ENCODE measurements at places on chromosomes 4 and X.

- no peak for DNase-seq
These were observed 226.7 kb downstream of the SNCA start for GRCh38 chr4:89610236-89610635.

DNA sequence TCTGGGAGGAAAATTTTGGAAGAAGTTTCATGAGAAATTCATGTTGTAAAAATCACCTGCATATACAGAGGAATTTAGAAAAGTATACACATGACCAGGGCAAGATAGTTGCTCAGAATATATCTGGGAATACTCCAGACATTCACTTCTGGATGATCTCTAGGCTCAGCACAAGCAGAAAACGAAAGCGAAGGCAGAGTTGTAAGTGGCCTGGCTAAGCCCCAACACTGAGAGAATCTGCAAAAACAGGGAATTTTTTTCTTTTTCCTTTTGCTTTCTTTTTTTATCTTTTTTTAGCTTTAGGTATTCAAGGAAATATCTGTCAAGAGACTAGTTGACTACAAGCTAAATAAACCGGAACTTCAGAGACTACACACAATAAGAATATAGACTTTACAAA is 207.2 kb downstream of the FGF13 start:
- DNase-seq: no peak

- peak; percentile 39 for DNase-seq
These were observed 42.2 kb downstream of the TBCK start for GRCh38 chr4:106273831-106274230.

- DNase-seq: peak; percentile 46
These were observed 2.1 kb upstream of the ADH5 start for GRCh38 chr4:99090481-99091215.

- DNase-seq: peak; percentile 45
These were observed 32.8 kb downstream of the FAM149A start for GRCh38 chr4:186137196-186137794.

GRCh38 chr4:37978248-37978924 is 18.2 kb downstream of the PTTG2 start:
- DNase-seq: peak; percentile 37

- DNase-seq: no peak
These were observed 130.3 kb downstream of the ARHGAP10 start for GRCh38 chr4:147862043-147862692.

DNA sequence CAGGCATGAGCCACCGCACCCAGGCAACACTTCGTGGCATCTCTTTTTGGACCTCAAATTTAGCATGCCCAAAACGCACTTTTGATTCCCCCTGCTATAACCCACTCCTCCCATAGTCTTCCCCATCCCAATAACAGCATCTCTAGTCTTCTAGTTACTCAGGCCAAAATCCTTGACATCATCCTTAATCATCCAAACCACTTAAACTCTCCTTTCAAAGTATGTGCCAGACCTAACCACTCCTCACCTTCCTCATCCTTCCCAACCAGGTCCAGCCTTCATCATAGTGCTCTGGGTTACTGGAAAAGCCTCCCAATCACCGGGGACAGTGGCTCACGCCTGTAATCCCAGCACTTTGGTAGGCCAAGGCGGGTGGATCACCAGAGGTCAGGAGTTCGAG is 41.9 kb downstream of the AFAP1 start:
- DNase-seq: no peak

GRCh38 chr4:55348466-55348865 is 2.4 kb downstream of the SRD5A3 start:
- DNase-seq: no peak

DNA sequence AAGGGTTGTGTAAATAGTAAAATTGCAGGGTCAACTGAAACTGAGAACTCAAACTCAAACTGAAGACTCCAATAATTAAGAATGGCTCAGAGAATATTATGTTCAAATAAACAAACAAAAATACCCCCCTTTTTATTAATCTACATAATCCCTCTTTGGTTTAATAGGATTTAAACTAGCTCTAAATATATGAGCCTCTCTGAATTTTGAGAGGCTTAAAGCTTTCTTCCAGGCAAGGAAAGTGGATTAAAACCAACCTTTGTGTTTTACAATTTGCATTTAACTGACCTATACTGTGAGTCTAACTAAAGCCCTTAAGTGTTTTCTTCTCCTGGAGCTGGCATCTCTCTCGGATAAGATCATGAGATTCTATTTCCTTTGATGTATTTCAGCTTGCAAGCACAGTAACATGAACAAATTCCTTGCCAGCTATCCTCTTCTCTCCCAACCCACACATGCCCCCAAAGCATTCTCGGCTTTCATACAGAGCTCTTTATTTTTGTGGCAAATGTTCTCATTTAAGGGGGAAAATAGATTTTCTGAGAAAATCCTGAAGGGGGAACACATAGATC is 1310.8 kb upstream of the AGA start:
- DNase-seq: peak; percentile 22

- DNase-seq: no peak
These were observed 9.3 kb downstream of the TACC3 start for GRCh38 chr4:1730532-1731135.

DNA sequence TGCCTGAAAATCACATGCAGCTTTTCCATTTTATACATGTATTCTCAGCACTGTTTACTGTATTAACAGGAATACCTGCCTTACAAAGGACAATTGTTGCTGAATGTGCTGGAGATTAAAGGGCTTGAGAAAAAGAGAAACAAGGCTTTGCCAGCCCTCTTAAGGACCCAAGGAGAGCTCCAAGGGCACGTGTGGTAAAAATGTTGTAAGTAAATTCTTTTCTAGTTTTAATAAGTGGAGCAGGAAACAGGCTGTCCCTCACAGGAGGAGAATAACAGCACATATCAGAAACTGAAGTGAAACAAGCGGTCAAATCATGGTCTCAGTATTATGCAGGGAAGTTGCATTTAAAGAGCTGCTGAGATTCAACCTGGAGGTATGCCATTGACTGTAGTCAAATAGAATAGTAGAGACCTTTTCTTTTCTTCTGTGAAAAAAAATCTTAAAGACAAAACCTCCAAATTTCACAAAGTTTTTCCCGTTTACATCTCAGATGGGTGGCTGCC is 18.5 kb downstream of the IGFBP7 start:
- no peak for DNase-seq

DNA sequence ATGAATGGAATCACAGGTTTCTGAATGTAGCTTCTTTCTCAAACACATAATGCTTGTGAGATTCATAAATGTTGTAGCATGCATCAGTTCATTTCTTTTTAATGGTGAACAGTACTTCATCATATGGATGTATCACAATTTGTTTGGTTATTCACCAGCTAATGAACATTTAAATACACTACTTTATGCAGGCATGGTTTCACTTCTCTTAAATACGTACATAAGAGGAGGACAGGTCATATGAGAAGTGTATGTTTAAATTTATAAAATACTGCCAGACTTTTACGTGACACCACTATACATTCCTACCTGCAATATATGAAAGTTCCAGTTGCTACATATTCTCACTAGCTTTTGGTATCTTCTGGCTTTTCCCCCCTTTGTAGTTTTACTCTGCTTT is 65.4 kb downstream of the ANKRD17 start:
- DNase-seq: no peak

- no peak for DNase-seq
These were observed 145.1 kb upstream of the ARHGEF9 start for GRCh38 chrX:63930140-63930539.

GRCh38 chr4:153023692-153024394 is 87.7 kb downstream of the FHDC1 start:
- no peak for DNase-seq

DNA sequence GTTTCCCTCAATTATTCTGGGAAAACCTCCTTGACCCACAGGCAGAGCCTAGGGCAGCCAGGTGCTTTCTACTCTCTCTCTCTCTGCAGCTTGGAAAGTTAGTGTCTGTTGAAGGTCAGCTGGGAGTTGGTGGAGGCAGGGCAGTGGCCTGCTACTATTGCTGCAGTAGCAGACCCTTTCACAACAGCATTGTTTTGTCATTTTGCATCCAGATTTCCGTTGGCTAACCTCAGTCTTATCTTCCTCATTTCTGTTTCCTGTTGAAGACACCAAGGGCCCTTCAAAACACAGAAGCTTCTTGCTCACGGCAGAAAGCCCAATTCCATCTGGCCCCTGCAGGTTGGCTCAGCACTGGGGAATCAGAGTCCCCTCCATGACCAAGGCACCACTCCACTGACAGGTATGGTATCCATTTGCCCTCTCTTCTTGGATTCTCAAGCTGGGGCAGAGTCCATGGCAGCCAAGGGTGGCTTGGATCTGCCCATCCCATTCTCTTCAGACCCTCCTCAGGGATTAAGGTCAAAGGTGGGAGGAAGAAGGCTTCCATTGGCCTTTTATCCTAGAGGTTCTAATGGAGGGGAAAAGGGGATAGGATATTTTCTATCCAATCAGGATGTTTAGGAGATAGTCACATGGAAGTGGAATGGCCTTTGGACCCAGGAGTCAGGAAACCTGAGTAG is 24.6 kb downstream of the VSIG4 start:
- DNase-seq: no peak

DNA sequence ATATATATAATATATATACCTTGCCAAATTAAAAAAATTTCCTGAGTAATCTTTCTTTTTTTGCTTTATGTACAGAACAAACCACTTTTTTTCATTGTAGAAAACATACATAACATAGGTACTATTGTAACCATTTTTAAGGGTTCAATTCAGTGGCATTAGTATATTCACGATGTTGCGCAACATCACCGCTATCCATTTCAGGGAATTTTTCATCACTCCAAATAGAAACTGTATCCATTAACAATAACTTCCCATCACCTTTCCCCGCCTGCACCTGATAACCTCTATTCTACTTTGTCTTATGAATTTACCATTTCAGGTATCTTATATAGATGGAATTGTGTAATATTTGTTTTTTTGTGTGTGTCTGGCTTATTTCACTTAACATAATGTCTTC is 124.7 kb downstream of the MGST2 start:
- no peak for DNase-seq

DNA sequence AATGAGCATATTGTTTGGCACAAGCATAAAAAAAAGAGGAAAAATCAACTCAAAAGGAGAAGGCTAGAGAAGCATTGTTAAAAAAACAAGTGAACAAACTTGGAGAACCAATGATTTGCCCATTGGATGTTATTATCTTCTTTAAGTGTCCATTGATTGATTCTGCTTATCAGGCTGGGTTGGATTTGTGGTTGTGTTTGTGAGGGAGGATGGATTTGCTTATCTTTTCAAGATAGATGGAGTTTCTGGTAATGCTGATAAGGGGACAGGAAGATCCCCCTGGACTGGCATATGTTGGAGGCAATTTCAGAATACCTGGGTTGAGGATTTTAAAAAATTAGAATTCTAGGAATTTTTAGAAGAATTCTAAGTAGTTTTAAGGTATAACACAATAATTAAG is 41.8 kb upstream of the TMEM192 start:
- no peak for DNase-seq

GRCh38 chr4:2886161-2886560 is 42.5 kb downstream of the ADD1 start:
- no peak for DNase-seq

- DNase-seq: no peak
These were observed 60.8 kb upstream of the MSANTD1 start for GRCh38 chr4:3188118-3188517.

- DNase-seq: no peak
These were observed 202.7 kb downstream of the BANK1 start for GRCh38 chr4:101993002-101993841.

DNA sequence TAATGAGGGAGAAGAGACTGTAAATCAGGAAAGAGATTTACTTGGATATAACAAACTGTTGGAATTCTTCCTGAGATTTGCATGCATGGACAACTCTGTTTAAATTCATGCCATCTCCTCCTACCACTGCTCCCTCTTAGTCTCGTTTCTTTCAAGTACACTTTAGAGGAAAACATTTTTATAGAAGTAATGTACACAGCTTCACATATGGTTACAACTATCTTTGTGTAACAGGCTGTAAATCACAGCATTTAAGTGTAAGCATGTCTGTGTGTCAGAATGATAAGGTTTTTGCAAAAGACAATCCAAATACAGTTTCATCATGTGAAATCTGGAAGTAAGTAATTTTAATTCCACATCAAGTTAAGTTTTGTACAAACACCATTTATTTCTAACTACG is 21.5 kb upstream of the ENPEP start:
- DNase-seq: peak; percentile 12

DNA sequence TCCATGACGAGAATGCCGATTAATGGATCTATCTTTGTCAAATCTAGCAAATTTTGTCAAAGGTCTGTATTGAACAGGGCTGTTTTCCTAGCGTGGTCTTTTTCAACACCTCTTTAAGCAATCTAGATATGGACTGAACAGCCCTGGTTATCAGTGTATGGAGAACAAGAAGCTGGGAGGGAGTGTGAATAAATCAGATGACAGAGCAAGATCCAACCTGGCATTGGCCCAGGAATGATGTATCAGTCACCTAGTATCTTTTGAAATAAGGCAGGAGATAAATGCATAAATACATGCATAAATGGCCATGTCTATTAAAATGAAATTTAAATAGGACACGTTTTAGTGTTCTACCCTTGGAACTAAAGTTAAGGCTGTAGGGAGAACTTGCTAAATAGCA is 15.7 kb upstream of the AP1S2 start:
- DNase-seq: no peak

GRCh38 chr4:168761066-168761465 is 249.0 kb downstream of the CBR4 start:
- no peak for DNase-seq

- DNase-seq: no peak
These were observed 20.9 kb downstream of the CSF2RA start for GRCh38 chrX:1289535-1289934.

GRCh38 chr4:182531555-182532162 is 288.5 kb downstream of the TENM3 start:
- peak; percentile 78 for DNase-seq

DNA sequence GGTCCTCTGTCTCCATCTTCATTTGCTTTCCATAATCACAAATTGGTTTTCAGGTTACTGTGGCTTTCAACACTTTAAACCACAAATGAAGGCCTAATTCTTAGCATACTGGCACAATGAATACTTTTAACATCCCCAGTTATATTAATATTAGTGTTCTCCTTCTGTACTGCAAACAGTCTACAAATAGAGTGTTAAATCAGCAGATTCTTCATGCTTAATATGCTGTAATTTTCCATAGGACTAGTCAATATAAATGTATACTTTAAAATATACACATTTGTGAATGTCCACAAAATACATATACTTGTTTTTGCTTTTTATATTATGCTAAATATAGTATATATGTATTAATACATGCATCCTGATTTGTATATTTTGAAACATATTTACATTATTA is 72.6 kb downstream of the SH3RF1 start:
- DNase-seq: no peak

GRCh38 chrX:119516157-119516702 is 48.0 kb downstream of the SLC25A5 start:
- peak; percentile 72 for DNase-seq

- DNase-seq: no peak
These were observed 115.0 kb upstream of the INPP4B start for GRCh38 chr4:142960867-142961644.

GRCh38 chr4:73944061-73944875 is 37.6 kb downstream of the PF4 start:
- DNase-seq: peak; percentile 34

DNA sequence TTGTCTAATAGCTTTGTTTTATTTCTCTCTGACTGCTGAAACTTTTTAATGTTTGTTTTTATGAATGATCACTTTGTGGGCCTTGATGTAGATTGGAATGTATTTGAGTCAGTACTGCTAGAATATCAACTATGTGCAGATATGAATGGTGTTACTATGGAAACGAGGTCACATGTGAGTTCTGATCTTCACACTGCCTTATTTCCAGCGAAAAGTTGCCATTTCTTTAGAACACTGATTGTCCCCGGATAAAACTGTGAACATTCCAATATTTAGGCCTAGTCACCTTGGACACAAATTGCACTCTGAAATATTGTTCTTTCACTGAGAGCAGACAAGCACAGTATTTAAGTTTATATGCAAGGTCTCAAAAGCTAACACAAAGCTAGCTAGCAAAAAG is 27.2 kb upstream of the MAGED1 start:
- DNase-seq: peak; percentile 9

Measured in astrocyte of the hippocampus (primary cell).